ENCODE measurements at places on chromosomes 1 and 21. TPM values are rescaled to one million over a fixed set of nuclear protein-coding genes. Genes with fewer than 3 reads are reported as not detected.

- DNase-seq = peak; percentile 19
Observed at GRCh38 chr1:23074012-23074411, 54.7 kb downstream of the KDM1A start.

RBP7 gene
- total RNA-seq = not detected

DNA sequence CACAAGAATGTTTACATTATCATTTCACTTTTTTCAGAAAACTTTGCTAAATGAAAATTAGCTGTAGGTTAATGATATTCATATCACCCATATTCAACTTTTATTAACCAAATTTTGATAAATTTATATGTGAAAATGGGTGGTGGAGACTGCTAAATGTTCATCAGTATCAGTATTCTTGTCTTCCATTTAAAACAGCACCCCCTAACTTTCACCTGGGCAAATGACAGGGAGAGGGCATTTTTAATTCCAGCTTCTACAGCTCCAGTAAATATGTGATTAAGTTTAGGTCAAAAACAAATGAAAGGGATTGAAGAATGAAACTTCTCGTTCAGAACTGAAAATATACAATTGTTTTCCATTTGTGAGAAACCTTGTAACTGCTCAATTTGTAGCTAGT is 722.2 kb downstream of the KCNT2 start:
- no peak for DNase-seq

DNA sequence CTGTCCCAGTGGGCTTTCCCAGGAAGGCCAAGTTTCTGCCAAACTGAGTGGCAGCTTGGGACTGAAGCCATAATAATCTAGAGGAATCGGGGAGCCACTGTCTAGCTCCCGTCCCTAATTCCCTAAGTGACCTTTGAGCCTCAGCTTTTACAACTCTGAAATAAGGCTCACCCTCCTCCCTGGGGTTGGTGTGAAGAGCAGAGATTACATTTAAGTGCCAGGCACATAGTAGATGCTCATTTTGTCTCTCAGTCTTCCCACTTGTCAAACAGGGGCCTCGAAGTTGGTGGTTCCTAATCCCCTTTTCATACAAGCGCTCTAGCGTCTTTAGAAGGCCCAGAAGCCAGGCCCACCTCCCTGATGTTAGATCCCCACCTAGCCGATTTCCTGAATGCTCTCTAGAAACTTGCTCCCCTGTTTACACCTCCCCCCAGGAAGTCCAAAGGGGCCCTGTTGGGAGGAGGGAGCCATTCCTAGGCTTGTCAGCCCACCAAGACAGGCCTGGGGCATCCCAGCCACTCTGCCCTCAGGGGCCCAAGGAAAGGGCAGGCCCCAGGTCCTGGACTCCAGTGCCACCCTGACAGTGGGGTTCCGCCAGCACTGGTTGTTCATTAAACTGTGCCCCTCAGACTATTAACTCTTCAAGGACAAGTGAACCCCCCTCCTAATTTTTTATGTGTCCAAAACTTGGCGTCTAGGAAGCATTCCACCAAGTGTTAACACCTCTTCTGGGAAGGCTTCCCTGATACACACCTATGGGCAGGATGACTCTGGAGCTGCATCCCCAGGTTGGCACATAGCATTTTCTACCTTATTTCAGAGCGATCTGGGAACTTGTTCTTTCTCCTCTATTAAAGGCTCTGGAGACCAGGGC is 49.3 kb upstream of the ECE1 start:
- no peak for DNase-seq

GRCh38 chr1:237509748-237510147 is 381.0 kb downstream of the ZP4 start:
- no peak for DNase-seq

DNA sequence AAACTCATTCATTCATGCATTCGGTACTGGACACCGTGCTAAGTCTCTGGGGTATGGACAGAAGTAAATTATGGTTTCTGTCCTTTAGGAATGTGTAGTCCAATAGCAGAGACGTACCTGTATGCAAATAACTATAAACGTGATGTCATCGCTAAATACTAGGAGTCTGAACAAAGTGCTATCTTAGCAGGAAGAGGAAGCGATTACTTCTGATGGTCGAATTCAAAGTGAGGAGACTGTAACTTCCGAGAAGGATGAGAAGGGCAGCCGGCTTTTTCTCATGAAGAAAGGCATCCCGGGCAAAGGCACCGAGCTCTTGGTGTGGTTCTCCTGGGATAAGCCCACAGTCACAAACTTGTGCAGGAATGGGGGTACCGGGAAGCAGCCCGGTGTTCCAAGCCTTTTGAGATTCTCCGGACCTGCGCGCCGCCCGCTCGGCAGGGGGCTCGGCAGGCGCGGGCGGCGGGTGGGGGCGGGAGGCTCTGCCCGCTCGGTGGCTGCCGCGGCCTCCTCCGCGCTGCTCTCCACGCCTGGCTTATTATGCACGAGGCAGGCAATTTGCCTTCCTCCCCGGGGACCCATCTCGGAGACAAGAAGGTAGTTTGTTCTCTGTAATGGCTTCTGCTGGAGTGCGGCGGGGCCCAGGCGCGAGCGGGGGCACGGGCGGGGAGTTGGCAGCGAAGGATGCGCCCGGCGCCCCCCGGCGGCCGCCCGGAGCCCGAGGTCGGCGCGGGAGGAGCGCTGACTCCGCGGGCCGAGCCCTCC is 67.5 kb upstream of the CD1D start:
- peak; percentile 68 for DNase-seq

ITLN1 gene
- not detected for total RNA-seq

Measured in GM23248 (cell line).